ENCODE measurements at places on chromosomes 2 and 18.

DNA sequence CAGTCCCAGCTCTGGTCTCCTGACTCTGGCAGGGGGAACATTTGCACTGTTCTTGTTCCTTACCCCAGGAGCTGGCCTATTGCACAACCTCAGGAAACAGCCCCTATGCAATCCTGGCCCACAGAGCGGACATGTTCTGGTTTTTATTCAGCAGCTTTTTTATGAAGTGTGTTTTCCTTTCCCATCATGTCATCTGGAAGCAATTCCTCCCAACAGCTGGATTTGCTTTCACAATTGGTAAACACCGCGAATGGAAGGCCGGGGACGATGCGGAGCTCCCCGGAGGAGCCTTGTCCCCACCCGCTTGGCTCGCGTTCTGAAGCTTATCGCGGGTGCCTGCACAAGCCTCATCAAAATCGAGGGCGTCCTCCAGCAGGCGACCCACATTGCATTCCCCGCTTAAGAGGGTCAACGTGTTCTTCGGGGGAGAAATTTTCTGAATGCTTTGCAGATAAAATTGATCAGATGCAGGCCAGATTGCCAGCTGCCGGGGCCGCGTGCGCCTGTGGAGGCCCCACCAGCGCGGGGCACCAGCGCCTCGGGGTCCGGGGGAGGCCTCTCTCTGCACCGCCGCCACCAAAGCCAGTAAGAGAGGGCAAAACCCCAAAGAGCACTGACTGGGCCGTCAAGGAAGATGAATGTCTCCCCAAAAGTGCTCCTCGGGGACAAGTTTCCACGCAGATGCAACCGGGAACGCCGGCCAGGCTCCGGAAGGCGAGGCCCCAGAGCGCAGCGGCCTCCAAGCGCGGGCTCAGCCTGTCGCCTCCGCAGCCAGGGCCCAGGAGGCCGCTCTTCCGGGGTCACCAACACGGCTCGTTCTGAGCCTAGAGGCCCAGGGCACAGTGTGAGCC lies 60.3 kb upstream of the SP3 start:
- no peak for DNase-seq

- peak; percentile 67 for DNase-seq
These were observed 1.6 kb downstream of the KLHL29 start for GRCh38 chr2:23386339-23387220.

- no peak for DNase-seq
These were observed 11.6 kb downstream of the PDE6D start for GRCh38 chr2:231769170-231770136.

DNA sequence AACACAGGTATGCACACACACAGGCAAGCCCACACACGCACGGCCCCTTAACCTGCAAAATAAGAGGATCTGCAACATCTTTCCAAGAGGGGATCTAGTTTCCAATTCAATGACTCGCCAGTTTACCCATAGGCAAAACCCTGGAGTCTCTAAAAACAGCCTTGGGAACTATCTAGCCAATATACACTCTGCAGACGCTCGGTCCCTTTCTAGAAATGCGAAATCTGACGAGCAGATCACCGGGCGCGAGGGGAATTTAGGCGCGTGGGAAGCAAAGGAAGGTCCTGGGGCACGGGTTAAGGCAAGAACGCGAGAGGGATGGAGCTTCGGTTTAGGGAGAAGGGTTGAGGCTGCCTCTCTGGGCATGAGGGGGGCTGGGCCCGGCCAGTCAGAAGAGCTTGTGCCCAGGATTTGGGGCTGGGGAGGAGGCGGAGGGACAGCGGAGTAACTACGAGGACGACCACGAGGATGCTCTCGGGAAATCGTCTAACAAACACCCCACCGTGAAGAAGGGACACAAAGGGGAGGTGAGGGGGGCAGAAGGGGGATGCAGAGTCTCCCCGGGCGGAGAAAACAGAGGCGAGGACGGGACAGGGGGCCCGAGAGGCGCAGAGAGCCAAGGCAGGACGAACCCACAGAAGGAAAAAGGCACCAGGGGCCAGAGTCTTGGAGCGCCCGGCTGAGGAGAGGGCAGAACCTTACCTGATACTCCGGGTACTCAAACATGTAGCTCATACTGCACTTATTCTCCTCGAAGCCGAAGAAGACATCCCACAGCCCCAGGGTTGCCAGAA lies 542 bp downstream of the PGAP1 start:
- peak; percentile 22 for DNase-seq

DNA sequence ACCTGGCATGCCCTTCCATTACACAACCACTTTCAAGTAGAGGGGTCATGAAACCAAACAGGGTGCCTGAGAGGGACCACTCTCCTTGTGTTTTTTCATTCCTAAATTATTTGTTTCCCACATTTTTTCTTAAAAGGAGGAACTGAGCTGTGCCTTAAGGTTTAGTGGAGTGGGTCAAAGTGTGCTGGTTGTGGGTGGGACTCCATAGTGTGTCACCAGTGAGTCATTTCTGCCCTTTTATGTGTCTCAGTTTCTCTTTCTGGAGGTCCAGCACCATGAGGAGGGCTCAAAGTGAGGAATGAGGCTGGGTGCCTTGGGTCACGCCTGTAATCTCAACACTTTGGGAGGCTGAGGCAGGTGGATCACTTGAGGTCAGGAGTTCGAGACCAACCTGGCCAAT lies 37.8 kb downstream of the COMMD1 start:
- no peak for DNase-seq

- DNase-seq, result no peak
These were observed 17.8 kb upstream of the SULT1C2 start for GRCh38 chr2:108270768-108271506.
